ENCODE measurements at places on chromosomes 5 and 9. TPM values are rescaled to one million over a fixed set of nuclear protein-coding genes. Genes with fewer than 3 reads are reported as not detected.

IFNA2 gene
- polyA plus RNA-seq, result not detected

CLINT1 gene
- 71.9 TPM for polyA plus RNA-seq

GRPEL2 gene
- 2.0 TPM for polyA plus RNA-seq

EGFL7 gene
- polyA plus RNA-seq, result 2.2 TPM

LHFPL2 gene
- 7.3 TPM for polyA plus RNA-seq

SPATA31D4 gene
- polyA plus RNA-seq, result not detected

- no peak for DNase-seq
These were observed 263.4 kb downstream of the SEC61B start for GRCh38 chr9:99485459-99485858.

DNA sequence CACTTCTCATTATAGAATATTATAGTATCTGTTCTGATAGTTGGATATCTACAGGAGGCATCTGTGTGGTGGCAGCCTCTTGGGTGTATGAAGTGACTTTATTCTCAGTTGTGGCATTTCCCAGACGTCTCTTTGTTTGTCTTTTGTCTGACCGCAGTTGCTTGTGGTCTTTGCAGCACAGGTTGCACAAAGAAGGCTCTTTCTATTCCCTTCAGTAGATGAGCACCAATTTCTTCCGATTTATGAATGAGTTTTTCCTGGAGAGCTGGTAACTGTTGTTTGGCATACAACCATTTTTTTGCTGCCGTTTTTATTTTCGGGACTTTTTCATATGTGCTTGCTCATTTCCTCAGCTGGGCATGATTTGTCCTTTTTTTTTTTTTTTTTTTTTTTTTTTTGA lies 56.4 kb upstream of the MYO10 start:
- DNase-seq, result no peak

- DNase-seq, result peak; percentile 46
These were observed 402.8 kb downstream of the MAT2B start for GRCh38 chr5:163908253-163908652.

DNA sequence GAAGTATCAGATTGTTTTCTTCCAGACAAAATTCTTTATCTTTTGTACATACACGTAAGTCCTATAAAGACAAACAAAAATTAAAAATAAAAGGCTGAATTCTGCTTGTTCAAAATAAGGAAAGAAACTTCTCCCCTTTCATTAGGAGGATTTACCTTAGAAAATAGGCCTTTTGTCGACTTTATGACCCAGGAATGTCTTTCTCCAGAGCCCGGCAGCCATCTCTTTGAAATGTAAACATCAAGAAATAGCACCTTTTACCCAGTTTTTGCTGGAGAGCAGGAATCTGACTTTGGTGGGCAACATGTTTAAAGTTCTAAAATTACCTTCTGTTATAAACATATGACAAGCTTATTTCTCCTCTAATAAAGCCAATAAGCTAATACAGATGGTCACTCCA lies 373.0 kb upstream of the FTMT start:
- no peak for DNase-seq

GRCh38 chr5:168286386-168286785 lies 5.1 kb upstream of the WWC1 start:
- DNase-seq, result no peak

DNA sequence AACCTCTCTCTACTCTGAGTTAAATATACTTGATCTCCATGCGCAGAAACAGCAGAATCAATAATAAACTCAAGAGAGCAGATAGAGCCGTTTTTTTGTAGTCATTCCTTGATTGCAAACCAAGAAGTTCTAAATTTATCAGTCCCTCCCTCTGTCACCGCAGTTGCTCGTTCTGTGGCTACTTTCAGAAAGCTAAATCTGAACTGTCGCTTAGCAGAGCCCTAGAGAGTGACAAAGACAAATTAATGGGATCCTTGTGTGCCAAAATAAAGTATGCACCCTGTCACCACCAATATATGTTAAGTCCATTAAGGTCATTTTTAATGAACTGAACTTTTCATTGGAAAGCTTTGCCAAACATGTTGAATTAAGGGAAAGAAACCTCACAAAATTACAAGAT lies 218.3 kb downstream of the ADAMTSL1 start:
- DNase-seq, result no peak

DNA sequence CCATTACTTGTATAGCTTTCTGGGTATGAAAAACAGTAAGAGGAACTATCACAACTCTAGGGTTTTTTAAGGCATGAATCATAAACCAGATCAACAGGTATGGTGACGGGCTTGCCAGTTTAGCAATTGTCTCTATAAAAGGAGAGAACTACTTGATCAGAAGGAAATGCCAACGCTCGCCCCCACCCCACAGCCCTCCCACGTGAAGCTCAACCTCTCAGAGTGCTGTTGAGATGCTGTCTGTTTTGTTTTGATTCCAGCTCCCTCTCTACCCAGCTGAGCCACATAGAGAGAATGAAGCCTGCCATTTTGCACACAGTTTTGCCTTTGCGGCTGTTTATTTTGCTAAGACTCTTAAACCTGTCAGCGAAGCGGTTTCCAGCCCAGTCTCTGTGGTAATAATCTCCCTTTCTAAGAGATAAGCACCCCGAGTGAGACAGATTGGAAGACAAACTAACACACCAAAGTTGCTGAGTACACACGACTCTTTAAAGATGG lies 257.9 kb upstream of the ANKRD55 start:
- DNase-seq, result no peak

DNA sequence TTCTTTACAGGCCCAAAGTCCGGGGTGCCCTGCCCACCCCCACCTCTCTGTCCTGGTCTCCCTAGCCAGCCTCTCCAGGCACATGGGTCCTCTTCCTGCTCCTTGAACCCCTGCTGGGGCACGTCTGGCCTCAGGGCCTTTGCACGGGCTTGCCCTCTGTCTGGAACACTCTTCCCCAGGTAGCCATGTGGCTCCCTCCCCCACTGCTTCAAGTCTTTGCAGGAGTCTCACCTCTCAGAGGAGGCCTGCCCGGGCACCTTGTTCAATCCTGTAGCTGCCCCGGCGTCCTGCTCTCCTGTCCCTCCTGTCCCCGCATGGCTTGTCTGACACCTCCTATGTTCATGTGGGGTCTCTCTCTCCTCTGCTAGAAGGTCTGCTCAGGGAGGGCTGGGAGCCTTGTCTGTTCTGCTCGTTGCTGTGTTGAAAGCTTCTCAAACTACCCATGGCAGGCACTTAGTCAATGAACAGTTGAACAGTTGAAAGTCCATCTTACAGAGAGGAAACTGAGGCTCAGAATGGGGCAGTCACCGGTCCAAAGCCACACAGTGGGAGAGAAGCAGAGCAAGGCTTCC lies 241.4 kb downstream of the PBX3 start:
- no peak for DNase-seq

DNA sequence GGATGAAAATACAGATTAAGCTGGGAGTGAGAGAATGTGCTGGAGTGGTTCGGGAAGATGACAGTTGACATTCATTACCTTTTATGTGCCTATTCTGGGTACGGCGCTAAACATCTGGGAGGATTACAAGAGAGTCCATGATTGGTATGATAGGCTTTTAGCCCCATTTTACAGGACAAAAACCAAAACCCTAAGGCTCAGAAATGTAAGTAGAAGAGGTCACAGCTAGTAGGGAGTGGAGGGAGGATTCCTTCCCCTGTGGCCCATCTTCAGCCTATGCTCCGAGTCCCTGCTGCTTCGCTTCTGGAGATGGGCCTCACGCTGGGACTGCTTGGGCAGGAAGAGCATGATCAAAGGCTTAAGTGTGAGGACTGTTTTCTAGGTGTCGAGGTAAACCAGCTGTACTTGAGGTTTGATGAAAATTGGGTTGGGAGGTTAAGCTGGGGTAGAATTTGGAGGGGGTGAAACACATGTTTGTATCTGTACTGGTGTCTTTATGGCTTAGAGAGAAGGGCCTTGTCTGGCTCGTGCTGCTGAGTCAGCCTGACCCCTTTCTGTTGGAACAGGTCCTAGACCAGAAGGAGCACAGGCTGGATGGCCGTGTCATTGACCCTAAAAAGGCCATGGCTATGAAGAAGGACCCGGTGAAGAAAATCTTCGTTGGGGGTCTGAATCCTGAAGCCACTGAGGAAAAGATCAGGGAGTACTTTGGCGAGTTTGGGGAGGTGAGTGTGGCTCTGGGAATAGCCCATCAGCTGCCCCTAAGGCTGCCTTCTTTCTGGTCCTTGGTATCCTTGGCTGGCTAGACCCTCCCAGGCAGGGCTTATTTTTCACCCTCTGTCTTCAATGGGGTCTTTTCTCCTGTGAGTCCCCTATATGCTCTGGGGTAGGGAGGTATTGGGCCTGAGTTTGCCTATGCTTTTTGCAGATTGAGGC lies 2.1 kb downstream of the HNRNPAB start:
- DNase-seq, result no peak

DNA sequence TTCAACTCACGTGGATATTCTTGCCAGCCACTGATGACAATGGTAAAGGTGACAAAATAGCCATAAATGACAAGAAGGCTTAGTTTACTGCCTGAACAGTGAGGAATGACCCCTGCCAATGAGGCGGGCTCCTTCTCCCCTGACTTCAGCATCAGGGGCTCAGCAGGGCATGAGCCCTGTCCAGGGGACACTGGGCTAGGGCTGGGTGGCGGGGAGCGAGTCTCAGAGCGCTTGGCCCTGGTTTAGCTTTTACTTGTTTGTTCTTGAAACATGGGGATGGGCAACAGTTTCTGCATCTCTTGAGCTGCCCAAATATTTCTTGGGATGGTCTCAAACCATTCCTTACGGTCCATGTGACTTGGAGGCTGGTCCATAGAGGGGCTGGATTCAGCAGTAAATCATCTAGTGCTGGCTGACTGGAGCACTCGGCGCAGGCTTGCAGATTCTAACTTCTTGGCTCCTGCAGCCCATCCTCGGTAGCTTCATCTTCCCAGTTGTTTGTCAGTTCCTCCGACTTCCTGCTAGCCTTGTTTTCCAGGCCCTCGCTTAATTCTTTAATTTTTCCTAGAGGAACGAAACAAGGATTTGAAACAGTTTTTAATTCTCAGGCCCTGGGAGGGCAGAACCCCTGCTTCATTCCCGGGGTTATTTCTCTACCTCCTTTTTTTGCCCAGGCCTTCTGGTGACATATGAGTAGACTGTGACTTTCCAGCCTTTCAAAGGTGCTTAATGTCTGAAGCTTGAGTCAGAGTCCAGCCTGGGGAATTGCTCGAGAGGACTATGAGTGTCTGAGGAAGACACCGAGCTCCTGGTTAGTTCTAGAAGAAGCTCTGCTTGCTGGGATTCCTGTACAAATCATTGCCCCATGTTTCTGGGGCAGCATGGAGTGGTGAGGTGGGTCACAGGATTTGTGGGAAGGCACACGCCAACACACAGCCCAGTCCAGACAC lies 4.5 kb upstream of the HMCN2 start:
- DNase-seq, result no peak

GRCh38 chr5:61620699-61621182 lies 288.7 kb downstream of the ZSWIM6 start:
- no peak for DNase-seq

DNA sequence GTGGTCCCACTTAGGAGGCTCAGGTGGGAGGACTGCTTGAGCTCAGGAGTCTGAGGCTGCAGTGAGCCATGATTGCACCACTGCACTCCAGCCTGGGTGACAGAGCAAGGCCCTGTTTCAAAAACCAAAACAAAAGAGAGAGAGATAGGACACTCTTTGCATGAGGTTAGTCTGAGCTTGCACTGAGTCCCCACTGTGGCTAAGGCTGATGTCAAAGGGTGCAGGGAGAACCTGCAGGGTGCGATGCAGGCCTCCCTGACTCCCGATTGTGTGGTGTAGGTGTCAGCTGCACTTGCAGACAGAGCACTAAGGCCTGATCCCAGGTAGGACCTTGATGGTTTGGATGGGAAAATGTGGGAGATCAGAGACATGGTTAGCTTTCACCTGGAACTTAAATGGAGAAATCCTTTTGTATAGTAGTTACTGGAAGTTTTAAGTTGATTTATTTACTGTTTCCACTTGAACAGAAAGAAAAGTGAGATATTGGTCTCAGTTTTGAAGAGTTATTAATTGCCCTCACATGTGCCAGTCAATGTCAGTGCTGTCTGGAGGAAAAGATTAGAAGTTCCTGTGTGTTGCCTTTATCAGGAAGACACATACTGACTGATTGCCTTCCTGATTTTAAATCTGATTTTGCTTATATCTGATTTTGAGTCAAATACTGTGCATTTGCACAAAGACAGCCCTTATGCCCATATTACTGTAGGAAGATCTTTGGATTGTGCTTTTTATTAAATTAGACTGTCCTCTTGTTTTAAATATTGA lies 260.0 kb downstream of the MAST4 start:
- DNase-seq, result no peak

All from CD14-positive monocyte (primary cell).